ENCODE measurements at places on chromosomes 3 and 15.

DNA sequence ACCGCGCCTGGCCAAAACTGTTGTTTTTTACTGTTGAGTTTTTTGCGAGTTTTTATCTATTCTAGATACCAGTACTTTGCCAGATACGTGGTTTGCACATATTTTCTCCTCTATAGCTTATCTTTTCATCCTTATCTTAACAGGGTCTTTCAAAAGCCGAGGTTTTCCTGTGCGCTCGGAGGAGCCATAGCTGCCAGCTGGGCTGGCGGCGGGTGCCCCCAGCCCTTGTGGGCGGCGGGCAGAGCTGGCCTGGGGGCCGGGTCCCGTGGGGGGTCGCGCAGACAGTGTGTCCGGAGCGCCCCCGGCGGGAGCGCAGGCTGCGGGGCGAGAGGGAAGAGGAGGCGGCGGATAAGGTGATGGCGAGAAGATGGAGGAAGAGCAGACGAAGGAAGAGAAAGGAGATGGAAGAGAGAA is 11.1 kb upstream of the EIF4A2 start:
- DNase-seq: no peak

GRCh38 chr15:89852342-89852995 is 37.8 kb upstream of the ANPEP start:
- DNase-seq: no peak

- DNase-seq: no peak
These were observed 35.6 kb downstream of the SLC51A start for GRCh38 chr3:196251918-196252317.

- DNase-seq: no peak
These were observed 8.8 kb upstream of the FAM174B start for GRCh38 chr15:92664178-92664900.

DNA sequence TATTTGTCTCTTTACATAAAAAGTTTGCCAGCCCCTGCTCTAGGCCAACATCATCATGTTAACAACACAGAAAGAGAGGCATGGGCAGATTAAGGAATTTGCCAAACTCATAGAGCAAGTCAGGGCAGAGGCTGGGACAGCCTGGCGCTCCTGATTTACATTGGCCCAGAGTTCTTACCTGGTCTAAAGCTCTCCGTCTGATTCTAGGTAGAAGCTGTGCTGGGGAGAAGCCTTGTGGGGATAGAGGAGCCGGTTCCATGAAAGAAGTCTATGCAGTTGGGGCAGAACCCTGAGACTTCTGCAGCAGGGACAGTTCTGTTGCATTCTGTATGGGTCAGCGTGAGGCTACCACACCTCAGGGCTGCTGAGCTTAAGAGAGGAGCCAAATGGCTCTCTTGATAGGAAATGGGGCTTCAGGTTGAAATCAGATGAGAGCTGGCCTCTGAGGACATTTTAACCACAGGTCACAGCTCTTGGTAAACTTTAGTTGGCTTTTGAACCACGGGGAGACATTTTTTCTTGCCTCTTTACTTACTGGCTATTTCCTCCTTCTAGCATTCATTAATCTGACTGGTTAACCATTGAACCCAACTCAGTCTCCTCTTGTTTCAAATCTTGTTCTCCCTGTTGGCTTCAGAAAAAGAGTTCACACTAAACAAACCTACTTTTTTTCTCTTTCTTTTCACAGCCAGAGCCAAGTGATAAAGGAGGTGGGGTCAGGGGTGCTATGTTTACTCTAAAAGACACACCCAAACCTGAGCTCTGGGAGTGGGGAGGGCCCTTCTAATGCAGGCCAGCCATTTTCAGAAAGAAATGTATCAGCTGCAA is 250.7 kb downstream of the OPA1 start:
- no peak for DNase-seq

- DNase-seq: no peak
These were observed 25.0 kb upstream of the KY start for GRCh38 chr3:134675726-134676256.

DNA sequence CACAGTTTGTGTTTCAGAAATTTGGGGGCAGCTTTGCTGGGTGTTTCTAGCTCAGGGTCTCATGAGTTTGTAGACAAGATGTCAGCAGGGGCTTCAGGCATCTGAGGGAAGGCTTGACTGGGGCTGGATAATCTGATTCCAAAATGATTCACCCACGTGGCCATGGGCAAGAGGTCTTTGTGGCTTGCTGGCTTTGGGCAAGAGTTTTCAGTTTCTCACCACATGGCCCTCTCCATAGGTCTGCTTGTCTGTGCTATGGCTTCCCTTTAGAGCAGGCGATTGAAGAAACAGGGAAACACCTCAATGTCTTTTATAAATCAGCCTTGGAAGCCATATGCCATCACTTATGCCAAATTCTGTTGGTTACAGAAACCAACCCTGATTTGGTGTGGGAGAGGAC is 11.9 kb downstream of the RPS27L start:
- no peak for DNase-seq

DNA sequence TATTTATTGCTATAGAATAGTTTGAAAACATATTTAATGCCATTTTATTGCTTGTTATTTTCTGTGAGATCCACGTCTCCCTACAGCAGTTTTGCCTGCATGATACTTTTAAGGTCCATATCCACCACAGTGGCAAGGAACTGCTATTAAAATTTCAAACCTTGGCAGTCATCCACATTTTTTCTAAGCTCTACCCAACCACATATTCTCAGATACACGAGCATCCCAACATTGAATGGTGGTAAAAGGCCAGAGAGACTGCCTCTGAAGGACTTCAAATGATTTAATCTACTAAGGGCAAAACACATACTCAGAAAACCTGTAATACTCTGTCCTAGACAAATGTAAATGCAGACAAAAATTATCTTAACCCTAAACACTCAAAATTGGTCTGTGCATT is 173.1 kb downstream of the ERC2 start:
- DNase-seq: no peak

DNA sequence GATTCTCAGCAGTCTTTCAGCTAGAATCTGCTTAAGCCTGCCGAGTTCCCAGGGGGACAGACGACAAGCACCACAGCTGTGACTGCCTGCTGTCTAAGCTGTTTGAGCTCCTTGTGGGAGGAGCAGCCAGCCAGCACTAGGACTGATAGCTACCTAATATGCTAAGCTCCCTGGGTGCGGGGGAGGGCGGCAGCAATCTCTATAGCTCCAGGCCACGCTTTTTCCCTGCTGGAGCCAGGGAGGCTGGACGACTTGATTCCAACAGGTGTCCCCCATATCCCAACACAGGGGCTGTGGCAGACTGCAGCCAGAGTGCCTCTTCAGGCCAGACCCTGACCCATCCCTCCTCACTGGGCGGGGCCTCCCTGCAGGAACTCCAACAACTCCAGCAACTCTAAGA is 134.1 kb upstream of the ARPP21 start:
- DNase-seq: no peak

- DNase-seq: no peak
These were observed 4.7 kb upstream of the FEM1B start for GRCh38 chr15:68272721-68273271.

All from CD4-positive, CD25-positive, alpha-beta regulatory T cell (primary cell).